Activated naive CD8-positive, alpha-beta T cell treated with anti-CD3 and anti-CD28 coated beads, Interleukin-2, amount 50 U/mL, for 16 hours (primary cell): ENCODE measurements at places on chromosomes 1 and 21.

DNA sequence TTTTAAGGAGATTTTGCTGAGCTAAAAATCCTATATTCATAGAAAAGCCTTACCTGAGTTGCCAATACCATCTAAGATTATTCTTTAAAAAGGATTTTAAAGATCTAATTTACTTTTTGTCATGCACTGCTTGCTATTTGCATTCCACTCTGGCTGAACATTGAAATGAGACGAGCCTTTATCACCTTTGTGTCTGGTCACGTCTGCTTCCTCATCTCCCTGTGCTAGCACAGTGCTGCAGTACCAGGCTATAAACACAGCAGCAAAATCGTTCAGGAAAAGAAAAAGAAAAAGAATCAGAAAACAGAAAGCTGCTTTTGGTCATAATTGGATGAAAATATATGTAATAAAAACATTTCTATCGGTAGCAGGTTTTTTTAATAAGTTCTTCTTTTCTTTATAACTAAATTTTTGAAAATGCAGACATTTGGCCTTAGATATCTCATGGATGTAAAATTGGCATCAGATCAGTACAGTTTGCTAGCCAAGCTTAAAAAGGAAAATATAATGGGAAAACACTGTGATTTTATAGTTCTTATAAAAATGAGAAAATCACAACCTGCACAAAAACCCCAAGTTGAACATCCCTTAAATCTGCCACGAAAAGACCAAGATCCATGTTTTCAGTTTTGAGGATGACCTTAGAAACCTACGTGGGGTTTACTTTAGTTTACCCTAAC lies 735.7 kb upstream of the CXADR start:
- no peak for DNase-seq

GRCh38 chr1:119808972-119809550 lies 2.2 kb downstream of the REG4 start:
- peak; percentile 35 for DNase-seq

GRCh38 chr1:23522244-23522982 lies 8.6 kb downstream of the E2F2 start:
- no peak for DNase-seq

GRCh38 chr1:244370060-244370637 lies 81.6 kb downstream of the ADSS2 start:
- DNase-seq: no peak

GRCh38 chr1:17569200-17570139 lies 30.0 kb downstream of the ARHGEF10L start:
- DNase-seq: no peak

DNA sequence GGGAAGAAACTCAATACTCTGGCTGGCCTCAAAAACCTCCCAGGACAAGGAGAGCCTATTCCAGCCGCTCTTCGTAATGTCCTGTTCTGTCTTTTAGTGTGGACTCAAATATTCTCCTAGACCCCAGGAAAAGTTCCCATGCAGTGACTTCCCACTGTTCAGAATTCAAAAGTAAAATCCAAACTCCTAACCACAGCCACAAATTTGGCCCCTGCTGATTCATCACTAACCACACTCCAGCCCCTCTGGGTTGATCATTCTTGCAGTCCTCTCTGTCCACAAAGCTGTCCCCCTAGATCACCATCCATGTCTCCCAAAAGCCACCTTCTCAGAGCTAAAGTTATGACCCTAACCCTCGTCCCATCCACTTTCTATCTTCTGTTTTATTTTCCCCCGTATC lies 5.1 kb downstream of the CTNNBIP1 start:
- no peak for DNase-seq

DNA sequence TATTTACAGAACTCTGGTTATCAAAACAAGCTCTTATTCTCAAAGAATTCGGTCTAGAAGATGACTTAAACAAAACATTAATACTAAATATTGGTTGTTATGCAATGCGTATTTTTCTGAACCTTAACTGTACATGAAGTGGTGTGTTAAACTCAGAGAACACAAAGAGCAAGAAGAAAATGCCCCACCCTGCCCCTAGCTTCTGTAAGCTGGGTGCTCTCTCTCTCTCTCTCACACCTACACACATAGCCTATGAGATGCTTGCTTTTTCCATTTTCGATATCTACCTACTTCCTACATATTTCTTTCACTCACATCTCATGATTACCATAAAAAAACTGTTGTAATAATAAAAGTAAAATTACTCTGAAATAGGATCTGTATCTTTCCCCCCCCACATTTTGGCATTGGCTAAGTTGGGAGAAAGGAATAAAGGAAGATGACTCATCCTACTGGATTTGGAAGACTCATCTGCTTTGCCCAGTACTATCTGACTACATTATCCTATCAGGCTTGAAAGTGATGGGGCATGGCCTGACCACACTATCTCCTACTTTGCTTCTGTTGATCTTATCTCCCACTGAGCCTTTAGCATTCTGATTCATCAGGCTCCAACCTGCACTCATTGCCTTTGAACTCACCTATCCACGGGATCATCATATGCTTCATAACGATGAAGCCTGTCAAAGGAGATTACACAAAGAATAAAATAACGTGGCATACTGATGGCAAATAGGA lies 2.9 kb downstream of the CRYZ start:
- no peak for DNase-seq

- no peak for DNase-seq
These were observed 240.0 kb downstream of the NUF2 start for GRCh38 chr1:163561580-163562295.

DNA sequence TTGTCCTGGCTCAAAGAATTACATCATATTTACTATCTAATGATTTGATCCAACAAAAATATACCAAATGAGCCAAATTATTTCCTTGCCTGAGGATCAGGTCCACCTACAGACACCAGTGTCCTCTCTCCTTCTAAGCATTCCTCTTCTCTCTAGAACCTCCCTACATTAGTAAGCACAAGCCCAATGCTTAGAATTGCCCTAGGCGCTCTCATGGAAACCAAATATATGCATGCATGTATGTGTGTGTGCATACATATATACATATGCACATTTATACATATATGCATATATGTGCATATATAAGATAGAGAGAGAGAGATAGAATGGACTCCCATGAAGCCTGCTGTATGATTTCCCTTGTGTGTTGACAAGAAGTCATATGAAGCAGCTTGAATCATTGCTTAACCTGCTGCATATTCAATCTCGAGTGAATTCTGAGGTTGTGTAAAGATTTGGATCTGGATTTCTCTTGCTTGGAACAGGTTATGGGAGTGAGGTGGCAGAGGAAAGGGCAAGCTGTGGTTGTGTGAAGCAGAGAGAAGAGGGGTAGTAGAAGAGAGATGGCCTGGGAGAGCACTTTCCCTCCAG lies 66.1 kb downstream of the SPAG17 start:
- no peak for DNase-seq
